NB4 (cell line): ENCODE measurements at places on chromosomes 13 and 19.
A peak's percentile ranks its signal among the peaks of the same experiment; 100 is the strongest.

- no peak for DNase-seq
Observed at GRCh38 chr13:36088463-36088862, 42.7 kb downstream of the DCLK1 start.

GRCh38 chr13:21033856-21034602 is 27.4 kb downstream of the LATS2 start:
- peak; percentile 57 for DNase-seq

DNA sequence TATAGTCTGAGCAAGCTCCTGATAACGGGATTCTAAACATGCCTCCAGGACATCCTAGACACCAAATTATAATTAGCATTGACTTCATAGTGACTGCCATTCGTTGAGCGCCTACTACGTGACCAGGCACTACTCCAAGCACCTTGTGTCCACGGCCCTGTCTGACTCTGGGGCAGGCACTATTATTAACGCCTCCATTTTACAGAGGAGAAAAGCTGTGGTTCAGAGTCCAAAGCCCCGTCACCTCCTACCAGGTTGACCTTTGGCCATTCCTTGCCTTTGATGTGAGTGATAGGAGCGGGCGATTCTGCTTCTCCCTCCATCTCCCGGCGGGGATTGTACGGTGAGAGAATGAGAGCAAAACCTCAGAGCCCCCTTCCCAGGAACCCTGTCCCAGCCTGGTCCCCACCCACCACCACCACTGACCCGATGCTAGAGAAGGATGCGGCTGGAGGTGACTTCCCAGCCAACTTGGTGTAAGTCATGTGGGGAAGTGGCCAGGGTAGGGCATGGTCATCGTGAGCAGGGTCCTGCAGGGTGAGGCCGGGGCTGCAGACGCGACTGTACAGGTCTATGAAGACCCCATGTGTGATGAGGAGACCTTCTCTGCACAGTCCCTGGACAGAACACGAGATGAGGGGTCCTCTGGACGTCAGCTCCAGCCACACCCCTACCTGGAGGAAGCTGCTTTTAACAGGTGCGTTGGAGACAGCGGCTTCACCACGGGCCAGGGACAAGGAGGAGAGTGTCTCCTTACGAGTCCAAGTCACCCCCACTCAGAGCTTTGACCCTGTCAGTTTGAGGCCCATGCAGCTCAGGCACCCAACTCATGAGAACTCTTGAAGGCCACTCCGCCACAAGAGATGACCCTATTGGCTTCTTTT is at the start of gene IGSF23:
IGSF23 (plus strand) TSS at position 269 of the 884 bp plus-strand sequence; CDS start at position 352, 83 bp downstream.
- DNase-seq = no peak

GRCh38 chr19:39413272-39413910 is 922 bp downstream of the PLEKHG2 start:
- DNase-seq = peak; percentile 58

DNA sequence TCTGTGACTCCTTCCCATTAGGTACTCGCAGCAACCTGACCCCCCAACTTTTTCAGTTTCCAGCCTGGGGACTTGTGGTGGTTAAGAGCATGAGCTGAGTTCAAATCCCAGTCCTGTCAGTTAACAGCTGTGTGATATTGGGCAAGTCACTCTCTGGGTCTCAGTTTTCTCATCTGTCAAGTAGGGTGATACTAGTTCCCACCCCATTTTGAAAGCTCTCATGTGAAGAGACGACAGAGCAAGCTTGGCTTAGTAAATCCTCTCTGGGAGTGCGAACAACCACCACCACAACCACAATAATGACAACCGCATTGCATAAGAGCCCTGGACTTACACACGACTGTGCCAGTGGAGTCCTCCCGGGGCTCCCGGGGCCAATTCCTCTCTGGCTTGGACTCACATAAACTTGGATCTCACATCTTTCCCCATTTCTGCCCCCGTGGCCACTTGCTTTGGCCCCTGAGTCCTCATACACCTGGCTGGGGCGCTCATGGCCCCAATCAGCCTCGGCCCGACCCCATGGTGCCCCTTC is 454 bp downstream of the BLVRB start:
- peak; percentile 90 for DNase-seq

- no peak for DNase-seq
Observed at GRCh38 chr19:35470128-35470527, 20.1 kb downstream of the KRTDAP start.

DNA sequence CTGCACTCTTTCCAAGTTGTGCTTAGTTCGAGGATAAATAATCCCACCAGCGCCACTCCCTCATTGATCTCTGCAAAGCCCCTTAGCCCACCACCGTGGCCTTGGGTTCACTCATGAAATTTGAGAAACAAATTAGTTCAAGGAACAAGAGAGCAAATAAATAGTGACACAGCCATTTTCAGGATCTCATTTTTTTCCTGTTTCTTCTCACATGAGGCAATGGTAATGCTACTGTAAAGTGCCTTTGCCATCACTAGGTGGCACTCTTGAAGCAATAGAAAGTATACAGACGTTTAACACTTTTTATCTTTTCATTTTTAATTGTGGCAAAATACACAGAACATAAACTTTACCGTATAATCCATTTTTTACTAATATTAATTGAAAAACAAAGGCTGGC is 76.8 kb upstream of the ZNF835 start:
- DNase-seq = peak; percentile 25

DNA sequence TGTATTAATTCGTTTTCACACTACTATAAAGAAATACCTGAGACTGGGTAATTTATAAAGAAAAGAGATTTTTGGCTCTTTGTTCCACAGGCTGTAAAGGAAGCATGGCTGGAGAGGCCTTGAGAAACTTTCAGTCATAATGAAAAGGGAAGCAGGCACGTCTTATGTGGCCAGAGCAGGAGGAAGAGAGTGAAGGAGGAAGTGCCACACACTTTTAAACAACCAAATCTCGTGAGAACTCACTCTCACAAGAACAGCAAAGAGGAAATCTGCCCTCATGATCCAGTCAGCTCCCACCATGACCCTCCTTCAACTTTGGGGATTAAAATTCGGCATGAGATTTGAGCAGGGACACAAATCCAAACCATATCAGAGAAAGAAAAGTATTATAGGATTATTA is 1255.9 kb upstream of the MIR17HG start:
- peak; percentile 38 for DNase-seq

- peak; percentile 92 for DNase-seq
Observed at GRCh38 chr19:16168465-16169081, 4.8 kb downstream of the CIB3 start.

- peak; percentile 17 for DNase-seq
Observed at GRCh38 chr13:102197193-102197592, 204.7 kb downstream of the FGF14 start.

DNA sequence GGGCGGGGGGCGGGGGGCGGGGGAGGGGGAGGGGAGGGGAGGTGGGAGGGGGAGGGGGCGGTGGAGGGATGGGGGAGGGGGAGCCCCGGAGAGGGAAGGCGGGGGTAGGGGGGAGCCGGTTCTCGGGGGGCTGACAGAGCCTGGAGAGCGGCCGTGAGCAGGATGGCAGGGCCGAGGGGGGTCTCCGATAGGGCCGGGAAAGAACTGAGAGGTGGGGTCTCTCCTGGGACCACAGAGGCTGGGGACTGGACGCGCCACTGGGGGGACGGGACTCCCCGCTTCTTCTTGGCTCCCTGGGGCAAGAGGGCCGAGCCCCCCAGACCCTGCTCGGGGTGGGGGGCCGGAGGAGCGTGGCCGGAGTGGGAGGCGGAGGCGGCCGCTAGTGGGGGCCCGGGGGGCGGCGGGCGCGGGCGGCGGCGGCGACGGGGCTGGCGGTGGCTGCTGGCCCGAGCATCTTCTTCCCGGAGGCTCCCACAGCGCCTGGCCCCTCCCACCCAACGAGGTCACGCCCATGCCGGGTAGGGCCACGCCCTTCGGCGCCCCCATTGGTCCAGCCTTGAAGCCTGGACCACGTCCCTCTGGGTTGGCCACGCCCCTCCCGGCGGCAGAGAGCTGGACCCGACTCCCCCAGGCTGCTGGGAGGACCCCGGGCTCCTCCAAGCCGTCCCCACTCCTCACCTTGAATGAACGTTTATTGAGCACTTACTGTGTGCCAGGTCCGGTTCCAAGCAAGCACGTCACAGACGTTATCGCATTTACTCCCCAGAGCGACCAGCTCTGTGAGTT is at the start of gene NOVA2:
NOVA2 (minus strand) TSS at position 313 of the 786 bp plus-strand sequence. CDS start 514 bp downstream, outside the sequence.
- peak; percentile 59 for DNase-seq

GRCh38 chr13:73428137-73428536 is 369.3 kb downstream of the KLF5 start:
- DNase-seq = no peak

DNA sequence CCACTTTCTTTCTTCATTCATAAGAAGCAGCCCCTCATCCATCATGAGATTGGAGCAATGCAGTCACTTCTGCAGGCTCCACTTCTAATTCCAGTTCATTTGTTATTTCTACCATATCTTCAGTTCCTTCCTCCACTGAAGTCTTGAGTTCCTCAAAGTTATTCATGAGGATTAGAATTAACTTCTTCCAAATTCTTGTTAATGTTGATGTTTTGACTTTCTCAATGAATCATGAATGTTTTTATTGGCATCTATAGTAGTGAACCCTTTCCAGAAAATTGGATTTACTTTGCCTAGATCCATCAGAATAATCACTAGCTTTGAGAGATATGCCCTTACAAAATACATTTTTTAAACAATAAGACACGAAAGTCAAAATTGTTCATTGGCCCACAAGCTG is 2567.7 kb upstream of the PCDH20 start:
- DNase-seq = no peak

DNA sequence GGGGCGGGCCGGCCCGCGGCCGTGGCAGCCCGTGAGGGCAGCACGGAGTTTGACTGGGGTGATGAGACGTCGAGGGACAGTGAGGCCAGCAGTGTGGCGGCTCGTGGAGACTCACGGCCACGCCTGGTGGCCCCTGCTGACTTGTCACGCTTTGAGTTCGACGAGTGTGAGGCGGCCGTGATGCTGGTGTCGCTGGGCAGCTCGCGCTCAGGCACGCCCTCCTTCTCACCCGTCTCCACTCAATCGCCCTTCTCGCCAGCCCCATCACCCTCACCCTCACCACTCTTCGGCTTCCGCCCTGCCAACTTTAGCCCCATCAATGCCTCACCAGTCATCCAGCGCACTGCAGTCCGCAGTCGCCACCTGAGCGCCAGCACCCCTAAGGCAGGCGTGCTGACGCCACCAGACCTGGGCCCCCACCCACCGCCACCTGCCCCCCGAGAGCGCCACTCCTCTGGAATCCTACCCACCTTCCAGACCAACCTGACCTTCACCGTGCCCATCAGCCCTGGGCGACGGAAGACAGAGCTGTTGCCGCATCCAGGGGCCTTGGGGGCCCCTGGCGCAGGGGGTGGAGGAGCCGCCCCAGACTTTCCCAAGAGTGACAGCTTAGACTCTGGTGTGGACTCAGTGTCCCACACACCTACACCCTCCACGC is 4.5 kb downstream of the CIC start:
- DNase-seq = no peak

DNA sequence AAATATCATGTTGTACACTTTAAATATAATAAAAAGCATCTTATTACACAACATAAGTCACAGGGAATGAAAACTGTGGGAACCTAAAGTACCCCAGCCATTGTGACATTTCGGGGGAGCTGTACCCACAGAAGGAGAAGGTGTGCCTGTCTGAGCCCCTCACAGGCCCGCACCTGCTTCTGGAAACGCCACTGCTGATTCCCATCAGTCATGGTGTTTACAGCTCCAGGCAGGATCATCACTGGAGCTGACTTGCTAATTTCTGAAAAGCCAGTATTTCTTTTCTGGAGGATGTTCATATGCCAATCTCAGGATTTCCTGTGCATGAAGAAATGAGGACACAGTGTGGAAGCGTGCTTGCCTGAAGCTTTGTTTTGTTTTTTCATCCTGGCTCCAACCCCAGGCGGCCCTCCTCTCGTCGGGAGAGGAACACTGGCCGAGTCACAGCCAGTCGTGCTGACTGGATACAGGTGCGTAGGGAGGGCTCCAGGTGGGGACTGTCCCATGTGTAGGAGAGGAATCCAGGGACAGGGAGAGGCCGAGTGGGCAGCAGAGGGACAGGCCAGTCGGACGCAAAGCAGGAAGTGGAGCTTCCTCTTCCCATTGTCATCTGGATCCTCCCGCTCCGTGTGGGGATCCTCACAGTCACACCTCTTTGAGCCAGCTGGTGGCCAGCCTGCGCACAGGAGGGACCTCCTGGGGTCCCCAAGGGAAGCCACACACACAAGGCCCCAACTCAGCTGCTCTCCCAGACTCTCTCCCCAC is 4.2 kb upstream of the ATP12A start:
- DNase-seq = no peak

- peak; percentile 81 for DNase-seq
Observed at GRCh38 chr19:11197291-11198174, at the start of gene KANK2. TSS of gene KANK2 (minus strand) at chr19:11197545. CDS start at chr19:11194511, 3,034 bp downstream.

- peak; percentile 55 for DNase-seq
Observed at GRCh38 chr19:869245-870177, 10.0 kb downstream of the CFD start.

DNA sequence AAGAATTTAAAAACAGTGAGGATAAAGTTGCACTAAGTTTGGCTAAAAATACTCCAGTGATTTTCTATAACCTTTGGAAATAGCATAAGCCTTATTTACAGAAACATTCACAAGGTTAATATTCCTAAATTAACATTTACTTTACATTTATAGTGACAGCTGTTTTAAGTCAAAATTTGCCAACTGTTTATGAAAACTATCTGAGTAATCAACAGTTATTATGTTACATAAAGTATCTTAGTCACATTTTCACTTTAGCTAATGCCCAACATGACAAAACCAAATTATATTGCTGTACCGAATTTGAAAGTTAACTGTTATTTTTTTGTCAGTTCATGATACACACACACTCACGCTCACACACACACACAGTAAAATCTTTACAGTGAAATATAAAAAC is 1.2 kb downstream of the TNFRSF19 start:
- DNase-seq = no peak

DNA sequence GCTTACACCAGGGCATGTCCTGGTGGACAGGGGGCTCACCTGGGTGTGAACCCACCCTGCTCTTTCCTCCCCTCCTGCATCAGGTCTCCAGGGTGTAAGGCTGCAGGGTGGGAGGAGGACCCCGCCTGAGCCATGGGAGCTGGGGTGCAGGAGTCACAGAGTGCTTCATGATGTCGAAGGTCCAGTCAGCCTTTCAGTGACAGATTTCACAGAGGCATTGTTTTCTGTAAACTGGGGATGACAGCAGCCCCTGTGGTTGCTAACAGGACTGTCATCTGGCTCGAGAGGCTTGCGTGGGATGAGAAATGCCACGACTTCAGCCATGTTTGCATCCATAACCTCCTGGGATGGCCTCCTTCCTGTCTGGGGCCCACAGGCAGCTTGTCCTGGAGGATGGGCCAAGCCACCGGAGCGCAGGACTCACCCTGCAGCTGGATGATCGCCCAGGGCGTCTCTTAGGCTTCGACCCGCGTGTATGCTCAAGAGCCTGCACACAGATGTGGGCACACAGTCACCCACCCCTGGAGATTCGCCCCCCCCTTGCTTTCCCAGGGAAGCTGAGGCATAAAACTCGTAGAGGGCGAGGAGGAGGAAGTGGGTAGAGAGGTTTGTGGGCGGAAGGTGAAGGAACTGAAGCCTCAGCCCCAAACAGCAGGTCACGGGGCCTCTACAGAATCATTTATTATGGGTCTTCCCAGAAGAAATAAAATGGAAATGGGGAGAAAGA is 4.9 kb downstream of the NANOS3 start:
- peak; percentile 76 for DNase-seq
